ENCODE measurements at places on chromosomes 7 and 10.
A peak's percentile ranks its signal among the peaks of the same experiment; 100 is the strongest.

DNA sequence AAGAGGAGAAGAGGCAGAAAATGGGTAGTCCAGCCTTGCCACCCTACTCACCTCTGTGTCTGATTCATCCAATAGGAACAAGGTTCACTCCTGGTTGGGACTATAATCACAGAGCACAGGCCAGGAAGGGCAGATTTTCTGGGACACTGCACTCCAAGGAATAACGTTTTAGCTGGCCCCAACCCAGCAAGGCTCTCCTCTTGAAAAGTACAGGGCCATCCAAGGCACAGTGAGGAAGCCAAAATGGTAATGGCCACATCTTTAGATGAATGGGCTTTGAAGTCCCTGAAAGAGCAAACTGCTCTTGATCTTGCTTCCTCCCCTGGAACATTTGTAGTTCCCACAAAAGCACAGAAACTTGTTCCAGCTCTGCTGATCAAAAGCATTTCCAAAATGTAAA lies 149.4 kb downstream of the GRM3 start:
- no peak for DNase-seq
- H3K27me3 ChIP-seq = no peaks in the 10 kb centered on the region
- no peak overlapping the region for H3K4me3 ChIP-seq
- no peak overlapping the region for H3K27ac ChIP-seq
- no peaks in the 10 kb centered on the region for H3K4me1 ChIP-seq
- no peaks in the 10 kb centered on the region for H3K36me3 ChIP-seq

GRCh38 chr7:12941512-12941911 lies 254.1 kb downstream of the ARL4A start:
- H3K36me3 ChIP-seq = no peaks in the 10 kb centered on the region
- H3K4me1 ChIP-seq = peaks cover 5% of the 10 kb centered on the region
- no peak overlapping the region for H3K27ac ChIP-seq
- no peak for DNase-seq

DNA sequence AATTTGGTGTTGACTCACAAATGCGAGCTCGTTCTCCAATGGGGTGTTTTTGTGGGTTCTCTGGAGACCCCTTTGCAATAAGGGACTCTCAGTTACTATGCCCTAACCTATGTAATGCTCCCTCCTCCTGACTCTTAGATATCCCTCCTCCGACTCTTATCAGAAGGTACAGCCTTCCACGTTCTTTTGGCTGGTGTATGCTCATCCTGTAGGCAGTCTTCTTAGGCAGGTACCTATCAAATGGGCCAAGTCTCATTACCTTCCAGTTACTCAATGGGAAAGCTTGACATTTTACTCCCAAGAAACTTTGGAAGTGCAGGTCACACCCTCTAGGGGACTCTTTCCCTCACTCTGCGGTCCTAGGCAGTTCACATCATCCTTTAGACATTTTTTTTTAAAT lies 32.6 kb downstream of the SLC26A5 start:
- H3K27me3 ChIP-seq = no peaks in the 10 kb centered on the region
- H3K4me1 ChIP-seq = no peaks in the 10 kb centered on the region
- no peak overlapping the region for H3K27ac ChIP-seq
- no peak overlapping the region for H3K4me3 ChIP-seq
- H3K36me3 ChIP-seq = no peaks in the 10 kb centered on the region

DNA sequence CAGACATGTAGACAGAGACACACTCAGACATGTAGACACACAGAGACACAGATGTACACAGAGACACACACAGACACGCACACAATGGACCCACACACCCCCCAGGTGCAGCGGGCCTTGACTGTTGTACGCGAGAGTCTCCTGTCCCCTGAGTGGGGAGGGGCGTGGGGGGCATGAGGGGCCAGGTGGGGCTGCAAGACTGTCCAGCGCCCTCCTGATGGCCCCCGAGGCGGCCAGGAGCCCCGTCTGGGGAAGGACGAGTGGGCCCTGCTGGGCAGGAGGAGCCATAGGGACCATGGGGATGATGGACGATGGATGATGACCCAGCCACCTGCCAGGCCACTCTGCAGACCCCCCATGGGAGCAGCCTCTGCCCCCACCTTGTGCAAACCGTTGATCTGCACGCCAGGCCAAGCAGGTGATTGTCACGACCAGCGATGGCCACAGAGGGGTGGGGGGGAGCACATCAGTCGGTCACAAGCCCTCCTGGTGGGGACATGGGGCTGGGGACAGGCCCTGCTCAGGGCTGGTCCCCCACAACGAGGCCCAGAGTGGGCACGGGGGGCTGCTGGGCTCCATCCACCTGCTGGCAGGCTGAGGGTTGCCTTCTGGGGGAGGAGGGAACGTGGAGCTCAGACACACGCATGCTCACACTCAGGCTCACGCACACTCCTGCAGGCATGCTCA lies 11.6 kb downstream of the VENTX start:
- DNase-seq = no peak
- H3K27me3 ChIP-seq = no peaks in the 10 kb centered on the region
- no peak overlapping the region for H3K27ac ChIP-seq
- no peaks in the 10 kb centered on the region for H3K4me1 ChIP-seq

- no peak overlapping the region for H3K4me3 ChIP-seq
- no peaks in the 10 kb centered on the region for H3K27me3 ChIP-seq
- no peak overlapping the region for H3K27ac ChIP-seq
- DNase-seq = no peak
- no peaks in the 10 kb centered on the region for H3K36me3 ChIP-seq
- peaks cover 24% of the 10 kb centered on the region for H3K4me1 ChIP-seq
These were observed 590.0 kb upstream of the SEMA3D start for GRCh38 chr7:85776691-85777345.

DNA sequence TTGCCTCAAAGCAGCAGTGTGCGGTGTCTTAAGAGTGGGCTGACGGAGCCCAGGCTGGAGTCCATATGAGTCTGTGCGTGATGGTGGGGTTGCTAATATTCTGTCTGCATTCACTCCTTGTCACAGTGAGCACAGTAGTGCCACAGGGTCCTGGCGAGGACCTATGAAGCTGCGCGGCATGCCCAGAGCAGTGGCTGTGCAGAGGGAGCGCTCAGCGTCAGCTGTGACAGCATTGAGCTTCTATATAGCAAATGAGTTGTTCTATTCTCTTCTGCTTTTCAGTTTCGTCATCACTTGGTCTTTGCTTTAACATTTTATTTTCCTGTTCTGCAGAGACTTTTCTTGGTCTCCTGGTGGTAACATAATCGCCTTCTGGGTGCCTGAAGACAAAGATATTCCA lies 14.5 kb downstream of the EIF3B start:
- H3K4me3 ChIP-seq = no peak overlapping the region
- H3K27ac ChIP-seq = no peak overlapping the region
- H3K27me3 ChIP-seq = no peaks in the 10 kb centered on the region
- H3K4me1 ChIP-seq = no peaks in the 10 kb centered on the region

DNA sequence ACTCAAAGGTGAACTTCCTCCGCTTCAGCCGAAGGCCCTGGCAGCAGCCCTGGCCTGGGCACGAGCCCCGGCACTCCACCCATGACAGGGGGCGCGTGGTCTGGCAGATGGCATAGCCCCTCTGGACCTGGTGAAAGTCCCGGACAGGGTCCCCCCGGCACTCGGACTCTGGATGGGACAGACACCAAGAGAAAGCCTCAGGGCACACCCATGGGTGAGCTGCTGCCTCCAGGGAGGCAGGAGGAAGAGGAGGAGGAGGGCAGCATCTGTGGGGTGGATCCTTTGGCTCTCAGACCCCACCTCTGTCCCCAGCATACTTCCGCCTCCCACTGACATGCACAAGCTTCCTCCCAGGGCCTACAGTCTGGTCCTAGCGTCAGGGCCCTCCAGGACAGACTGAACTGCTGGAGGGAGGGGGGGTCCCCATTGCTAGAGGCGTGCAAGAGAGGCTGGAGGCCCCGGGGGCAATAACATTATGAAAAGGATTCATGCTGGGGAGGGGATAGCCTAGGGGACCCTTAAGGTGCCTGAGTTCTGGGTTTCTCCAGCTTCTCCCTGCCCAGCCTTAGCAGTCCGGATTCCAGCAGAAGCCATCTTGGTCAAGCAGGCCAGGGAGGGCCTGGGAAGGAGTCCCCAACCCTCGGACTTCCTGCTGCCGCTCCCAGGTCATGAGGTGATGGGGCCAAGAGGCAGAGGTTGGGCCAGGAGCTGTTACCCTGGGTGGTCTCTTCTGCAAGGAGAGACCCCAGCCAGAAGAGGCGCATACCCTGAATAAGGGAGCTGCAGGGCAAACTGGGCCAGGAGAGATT lies 169.3 kb downstream of the LCOR start:
- no peak overlapping the region for H3K4me3 ChIP-seq
- no peak overlapping the region for H3K27ac ChIP-seq
- no peaks in the 10 kb centered on the region for H3K27me3 ChIP-seq

GRCh38 chr7:28754027-28754426 lies 204.1 kb downstream of the TRIL start:
- H3K4me1 ChIP-seq = peaks cover 4% of the 10 kb centered on the region
- H3K4me3 ChIP-seq = no peak overlapping the region
- H3K36me3 ChIP-seq = no peaks in the 10 kb centered on the region
- no peaks in the 10 kb centered on the region for H3K27me3 ChIP-seq

GRCh38 chr7:47454069-47454973 lies 127.6 kb downstream of the TNS3 start:
- H3K36me3 ChIP-seq = no peaks in the 10 kb centered on the region
- no peak overlapping the region for H3K4me3 ChIP-seq
- no peaks in the 10 kb centered on the region for H3K27me3 ChIP-seq
- peak overlapping the region; percentile 84 for H3K27ac ChIP-seq
- peaks cover 75% of the 10 kb centered on the region for H3K4me1 ChIP-seq
- DNase-seq = no peak

DNA sequence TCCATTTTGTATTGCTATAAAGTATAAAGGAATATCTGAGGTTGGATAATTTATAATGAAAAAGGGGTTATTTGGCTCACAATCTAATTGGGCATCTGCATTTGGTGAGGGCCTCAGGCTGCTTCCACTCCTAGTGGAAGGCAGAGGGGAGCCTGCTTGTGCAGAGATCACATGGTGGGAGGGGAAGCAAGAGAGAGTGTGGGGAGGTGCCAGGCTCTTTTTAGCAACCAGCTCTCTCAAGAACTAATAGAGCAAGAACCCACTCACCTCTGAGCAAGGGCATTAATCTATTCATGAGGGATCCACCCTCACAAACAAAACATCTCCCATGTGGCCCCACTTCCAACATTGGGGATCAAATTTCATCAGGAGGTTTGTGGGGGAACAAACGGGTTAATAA lies 64.6 kb downstream of the OGDH start:
- no peak overlapping the region for H3K27ac ChIP-seq
- H3K4me3 ChIP-seq = no peak overlapping the region
- H3K36me3 ChIP-seq = peaks cover 72% of the 10 kb centered on the region
- no peak for DNase-seq
- H3K4me1 ChIP-seq = no peaks in the 10 kb centered on the region
- H3K27me3 ChIP-seq = no peaks in the 10 kb centered on the region

DNA sequence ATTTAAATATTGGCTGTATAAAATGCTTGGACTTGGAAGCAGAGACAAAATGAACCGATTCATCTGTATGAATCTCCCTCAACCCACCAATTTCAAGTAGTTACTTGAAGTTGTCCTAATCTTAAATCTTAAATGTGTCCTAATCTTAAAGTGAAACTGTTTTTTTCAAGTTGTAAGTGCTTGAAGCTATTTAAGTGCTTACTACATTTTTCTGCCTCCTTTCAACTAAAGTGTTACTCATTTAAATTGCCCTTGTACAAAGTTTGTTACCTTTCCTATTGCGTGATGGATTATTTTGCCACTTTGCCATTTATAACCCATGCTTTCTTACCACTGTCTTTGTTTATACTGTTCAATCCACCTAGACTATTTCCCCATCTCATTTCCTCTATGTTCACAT lies 2.8 kb downstream of the BCAP29 start:
- no peaks in the 10 kb centered on the region for H3K27me3 ChIP-seq
- no peaks in the 10 kb centered on the region for H3K36me3 ChIP-seq
- DNase-seq = no peak
- H3K4me1 ChIP-seq = peaks cover 20% of the 10 kb centered on the region

- no peak for DNase-seq
- no peaks in the 10 kb centered on the region for H3K4me1 ChIP-seq
- H3K36me3 ChIP-seq = no peaks in the 10 kb centered on the region
These were observed 72.1 kb downstream of the RNF133 start for GRCh38 chr7:122626785-122627184.

DNA sequence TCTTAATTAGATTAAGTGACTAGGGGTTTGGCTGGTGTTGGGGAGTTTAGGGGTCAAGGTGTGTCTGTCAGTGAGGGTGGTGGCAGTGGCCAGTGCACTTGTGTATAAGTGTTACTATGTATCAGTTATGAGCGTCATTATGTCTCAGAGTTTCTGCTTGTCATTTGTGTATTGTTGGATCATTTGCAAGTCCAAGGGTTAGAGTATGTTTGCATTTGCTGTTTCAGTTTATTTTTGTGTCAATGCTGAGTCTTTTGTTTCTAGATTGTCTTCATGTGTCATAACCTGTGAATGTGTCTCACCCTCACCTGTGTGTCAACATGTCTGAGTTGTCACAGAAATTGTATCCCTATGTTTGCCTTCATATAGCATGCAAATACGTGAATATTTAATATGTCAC lies 97.5 kb upstream of the PAX2 start:
- peaks cover 68% of the 10 kb centered on the region for H3K27me3 ChIP-seq
- H3K27ac ChIP-seq = no peak overlapping the region
- DNase-seq = no peak
- no peaks in the 10 kb centered on the region for H3K4me1 ChIP-seq
- no peaks in the 10 kb centered on the region for H3K36me3 ChIP-seq

DNA sequence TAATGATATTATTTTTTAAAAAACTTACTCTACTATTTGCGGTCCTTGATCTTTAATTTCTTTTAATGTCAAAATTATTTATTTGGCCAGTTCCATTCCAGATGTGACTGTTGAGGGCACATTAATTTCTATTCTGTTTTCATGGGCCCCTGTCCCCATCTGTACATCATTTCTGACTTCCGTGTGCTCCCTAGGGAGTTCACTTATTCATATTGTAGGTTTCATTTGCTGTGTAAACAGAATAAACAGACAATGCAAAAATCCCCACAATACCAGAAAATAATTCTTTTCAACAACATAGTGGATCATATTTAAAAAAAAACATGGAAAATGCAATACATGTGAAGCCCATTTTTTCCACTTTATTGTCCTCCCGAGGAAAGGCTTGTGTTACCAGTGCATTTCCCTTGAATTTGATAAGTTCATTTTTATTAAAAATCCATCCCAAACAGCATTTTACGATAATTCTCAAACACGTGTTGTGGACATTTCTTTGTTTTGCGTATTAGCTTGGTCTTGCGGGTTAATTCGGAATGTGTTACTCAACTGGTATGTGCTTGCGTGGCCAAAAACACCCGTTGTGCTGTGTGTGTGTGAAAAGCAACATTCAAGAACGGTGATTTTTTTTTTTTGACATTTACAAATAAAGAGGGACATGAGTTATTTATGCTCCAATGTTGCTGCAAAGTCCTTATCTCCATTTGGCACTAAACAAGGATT lies 138.4 kb downstream of the MGMT start:
- H3K27me3 ChIP-seq = no peaks in the 10 kb centered on the region
- H3K27ac ChIP-seq = no peak overlapping the region
- H3K4me3 ChIP-seq = no peak overlapping the region

GRCh38 chr7:139041378-139042085 lies 5.7 kb upstream of the ZC3HAV1L start:
- H3K27ac ChIP-seq = no peak overlapping the region
- DNase-seq = no peak
- no peaks in the 10 kb centered on the region for H3K27me3 ChIP-seq
- H3K36me3 ChIP-seq = peaks cover 33% of the 10 kb centered on the region
- H3K4me3 ChIP-seq = no peak overlapping the region
- H3K4me1 ChIP-seq = peaks cover 1% of the 10 kb centered on the region
